Adipose tissue (tissue), 3 donors: ENCODE measurements at places on chromosomes 6 and 20. TPM values are rescaled to one million over a fixed set of nuclear protein-coding genes. Genes with fewer than 3 reads are reported as not detected.

SLC22A1 gene
- polyA plus RNA-seq = 0.55 TPM

ULBP1 gene
- polyA plus RNA-seq = 0.16 TPM

OXT gene
- not detected for polyA plus RNA-seq

OR2H1 gene
- polyA plus RNA-seq = not detected

ERVFRD-1 gene
- not detected for polyA plus RNA-seq
